A549 treated with RU486 at 1 μM for 4 hours (cell line): ENCODE measurements at places on chromosomes 5 and 9. TPM values are rescaled to one million over a fixed set of nuclear protein-coding genes. Genes with fewer than 3 reads are reported as not detected.

The TGFBI gene
- total RNA-seq: 1,571 to 2,070 TPM (median 1,744 TPM) in 5 replicates

The CYLC2 gene
- total RNA-seq: not detected in 5 replicates

The SHOC1 gene
- total RNA-seq: not detected in 5 replicates

The IRGM gene
- total RNA-seq: 0.06 to 0.37 TPM (median 0.15 TPM) in 3 of 5 replicates, not detected in the others

The C1QTNF3 gene
- 0.12 to 0.59 TPM (median 0.17 TPM) in 4 of 5 replicates, not detected in the other for total RNA-seq

The PCDHB3 gene
- total RNA-seq: 0.03 to 0.06 TPM in 2 of 5 replicates, not detected in the others

The ZNF300 gene
- 1.4 to 2.8 TPM (median 2.5 TPM) in 5 replicates for total RNA-seq

The LAMC3 gene
- total RNA-seq: 1.4 to 2.6 TPM (median 2.1 TPM) in 5 replicates

The TAF11L14 gene
- total RNA-seq: not detected in 5 replicates

The HAVCR2 gene
- total RNA-seq: 0.36 to 0.87 TPM (median 0.58 TPM) in 5 replicates
